ENCODE measurements at places on chromosomes 2 and 18.
A peak's percentile ranks its signal among the peaks of the same experiment; 100 is the strongest.

- DNase-seq, result no peak
These were observed 123.5 kb downstream of the GLI2 start for GRCh38 chr2:120859128-120859527.

DNA sequence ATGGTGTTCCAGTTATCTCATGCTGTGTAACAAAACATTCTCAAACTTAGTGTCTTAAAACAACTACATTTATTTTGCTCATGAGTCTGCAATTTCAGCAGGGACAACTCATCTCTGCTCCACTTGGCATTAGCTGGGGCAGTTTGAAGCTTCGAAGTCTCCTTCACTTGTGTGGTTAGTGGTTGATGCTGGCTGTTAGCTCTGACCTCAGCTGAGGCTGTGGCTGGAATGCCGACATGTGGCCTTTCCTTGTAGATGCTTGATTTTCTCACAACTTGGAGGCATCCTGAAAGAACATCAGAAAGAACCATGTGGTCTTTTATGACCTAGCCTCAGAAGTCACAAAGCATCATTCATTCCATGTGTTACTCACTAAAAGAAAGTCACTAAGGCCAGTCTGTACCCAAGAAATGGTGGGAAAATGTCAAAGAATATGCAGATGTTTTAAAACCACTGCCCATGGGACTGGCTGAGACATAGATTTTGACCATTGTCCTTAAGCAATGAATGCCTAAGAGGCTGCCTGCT is 3.8 kb upstream of the TMSB10 start:
- DNase-seq, result no peak

GRCh38 chr2:37148325-37148724 is 8.5 kb downstream of the EIF2AK2 start:
- no peak for DNase-seq

DNA sequence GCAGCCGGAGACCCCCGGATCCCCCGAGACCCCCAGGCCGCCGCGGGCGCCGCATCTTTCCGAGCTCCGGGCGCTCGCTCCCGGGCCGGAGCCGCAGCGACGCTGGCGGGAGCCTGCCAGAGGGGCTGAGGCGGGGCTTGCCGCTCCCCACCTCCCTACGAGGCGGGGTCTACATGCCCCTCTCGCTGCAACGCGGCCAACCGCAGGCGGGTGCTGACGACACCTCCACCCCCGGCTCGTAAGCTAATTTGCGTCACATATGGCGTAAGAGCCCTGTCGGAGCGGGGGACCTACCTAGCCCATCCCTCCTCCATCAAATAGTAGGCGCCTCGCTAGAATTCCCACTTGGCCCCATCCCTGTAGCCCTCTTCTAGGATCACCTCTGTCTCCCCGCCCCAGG is at the start of gene PTPRN:
TSS of gene PTPRN (minus strand) at position 124 of the 400 bp plus-strand sequence. CDS start at position 55, 69 bp downstream.
- peak; percentile 49 for DNase-seq

GRCh38 chr2:77028032-77028600 is 494.1 kb downstream of the LRRTM4 start:
- DNase-seq, result no peak

Data from upper lobe of right lung (tissue), 1 donor.